ENCODE measurements at places on chromosomes 5 and 9.

DNA sequence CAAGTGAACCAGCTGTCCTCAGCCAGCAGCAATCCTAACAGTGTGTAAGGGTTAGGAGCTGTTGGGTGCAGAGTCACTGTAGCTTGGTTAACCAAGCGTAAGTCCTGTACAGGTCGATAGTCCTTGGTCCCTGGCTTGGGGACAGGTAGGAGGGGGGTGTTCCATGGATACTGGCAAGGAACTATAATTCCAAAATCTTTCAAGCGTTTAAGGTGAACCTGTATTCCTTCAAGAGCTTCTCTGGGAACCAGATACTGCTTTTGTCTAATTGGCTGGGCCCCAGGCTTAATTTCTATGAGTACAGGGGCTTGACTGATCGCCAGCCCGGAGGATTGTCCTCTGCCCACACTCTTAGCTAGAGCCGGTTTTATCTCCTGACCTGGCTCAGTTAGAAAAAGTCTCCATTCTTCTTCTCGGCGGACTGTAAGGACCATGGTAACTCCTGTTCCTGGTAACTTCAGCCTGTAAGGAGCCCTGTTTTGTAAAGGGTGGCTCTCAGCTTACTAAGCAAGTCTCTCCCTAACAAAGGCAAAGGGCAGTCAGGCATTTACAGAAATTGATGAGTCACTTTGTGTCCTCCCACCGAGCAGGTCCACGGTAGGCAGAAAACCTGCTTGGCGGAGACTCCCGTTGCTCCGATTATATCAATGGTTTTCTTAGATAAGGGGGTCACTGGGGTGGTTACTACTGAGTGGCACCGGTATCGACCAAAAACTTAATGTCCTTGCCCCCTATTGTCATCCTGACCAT is 6.0 kb upstream of the ZNF354C start:
- no peak for DNase-seq

GRCh38 chr9:136835932-136836904 is 6.1 kb upstream of the AJM1 start:
- no peak for DNase-seq

- peak; percentile 51 for DNase-seq
Observed at GRCh38 chr5:170603578-170604565, 100.1 kb downstream of the KCNIP1 start.

DNA sequence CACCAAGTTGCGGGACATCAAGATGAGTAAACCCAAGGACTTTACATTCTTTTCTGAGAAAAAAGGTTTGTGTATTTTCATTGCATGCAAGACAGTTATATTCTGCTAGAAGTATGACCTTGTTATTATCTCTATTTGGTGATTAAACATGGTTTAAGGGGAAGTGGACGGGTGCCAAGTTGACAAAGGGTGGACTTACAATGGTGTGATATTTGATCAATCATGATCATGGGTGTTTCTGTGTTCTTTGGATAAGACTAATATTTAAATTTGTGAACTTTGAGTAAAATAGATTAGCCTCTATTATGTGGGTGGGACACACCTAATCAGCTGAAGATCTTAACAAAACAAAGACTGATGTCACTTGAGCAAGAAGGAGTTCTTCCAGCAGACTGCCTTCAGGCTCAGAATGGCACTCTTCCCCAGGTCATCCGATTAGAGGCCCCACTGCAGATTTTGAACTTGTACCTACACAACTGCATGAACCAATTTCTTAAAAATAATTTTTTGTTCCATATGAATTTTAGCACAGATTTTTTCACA is 782.9 kb downstream of the CDH12 start:
- peak; percentile 32 for DNase-seq

- no peak for DNase-seq
Observed at GRCh38 chr9:37944266-37944650, 40.3 kb upstream of the SLC25A51 start.

- DNase-seq, result no peak
Observed at GRCh38 chr5:67196537-67197059, at the start of gene CD180. Gene CD180 (minus strand): TSS chr5:67196799. CDS start chr5:67196641, 158 bp downstream.

DNA sequence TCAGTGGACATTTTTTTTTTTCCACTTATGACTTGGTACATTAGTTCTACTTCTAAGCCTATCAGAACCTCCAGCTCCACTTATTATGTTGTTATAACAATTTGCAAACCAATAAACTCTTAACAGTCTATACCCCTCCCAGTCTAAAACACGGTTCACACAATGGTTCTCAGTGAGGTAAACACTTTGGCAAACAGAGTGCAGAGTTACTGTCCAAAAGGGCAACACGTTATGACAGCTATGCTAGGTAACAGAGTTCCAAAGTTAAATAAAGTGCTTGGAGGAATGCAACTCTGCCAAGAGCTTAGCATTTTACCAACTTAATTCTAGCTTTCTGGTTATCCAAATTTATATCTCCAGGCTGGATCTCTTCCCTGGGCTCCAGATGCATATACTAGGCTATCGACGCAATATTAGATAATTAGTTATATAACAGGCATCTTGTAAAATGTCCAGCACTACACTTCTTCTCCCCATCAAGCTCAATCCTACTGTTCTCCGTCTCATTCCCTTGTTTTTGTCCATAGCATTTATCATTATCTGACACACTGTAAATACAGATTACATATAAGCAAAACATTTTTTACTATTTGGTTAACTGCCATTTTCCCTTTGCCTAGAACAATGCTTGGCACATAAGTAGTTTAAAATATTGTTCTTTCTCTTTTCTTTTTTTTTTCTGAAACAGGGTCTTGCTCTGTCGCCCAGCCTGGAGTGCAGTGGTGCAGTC is 14.3 kb downstream of the FNBP1 start:
- no peak for DNase-seq

DNA sequence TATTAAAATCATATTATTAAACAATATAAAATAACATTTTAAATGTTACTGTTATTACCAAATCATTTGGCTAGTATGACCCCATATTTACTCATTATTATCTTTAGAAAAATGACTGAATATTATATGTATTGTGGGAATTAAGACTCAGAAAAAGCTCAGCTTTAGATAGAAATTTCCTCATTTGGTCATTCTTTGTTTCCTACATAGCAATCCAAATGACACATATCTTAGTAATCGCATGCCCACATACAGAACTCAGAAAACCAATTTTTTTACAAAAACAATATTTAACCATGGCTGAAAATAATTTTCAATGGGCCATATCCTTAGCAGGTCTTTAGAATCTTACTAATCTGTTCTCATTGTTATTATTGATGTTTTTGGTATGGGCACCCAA is 53.8 kb upstream of the TSLP start:
- no peak for DNase-seq

DNA sequence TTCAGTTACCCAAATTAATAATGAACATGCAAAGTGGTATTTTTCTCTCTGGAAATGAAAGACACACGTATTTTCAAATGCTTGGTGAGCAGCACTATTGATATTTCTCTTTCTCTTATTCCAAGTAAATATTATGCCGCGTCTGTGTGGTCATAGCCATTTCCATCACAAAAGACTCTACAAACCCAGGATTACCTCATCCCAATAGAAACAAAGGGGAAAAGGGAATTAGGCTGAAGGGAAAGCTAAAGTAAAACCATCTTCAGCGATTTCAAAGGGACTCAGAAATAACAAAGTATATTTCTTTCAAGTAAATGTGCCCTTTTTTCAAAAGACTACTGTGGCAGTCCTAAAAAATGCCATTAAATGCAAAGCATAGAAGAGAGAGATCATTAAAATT is 62.0 kb upstream of the FST start:
- DNase-seq, result no peak

- no peak for DNase-seq
Observed at GRCh38 chr5:88845081-88845697, 37.8 kb downstream of the MEF2C start.

- no peak for DNase-seq
Observed at GRCh38 chr9:108654566-108654965, 201.2 kb downstream of the ACTL7B start.

DNA sequence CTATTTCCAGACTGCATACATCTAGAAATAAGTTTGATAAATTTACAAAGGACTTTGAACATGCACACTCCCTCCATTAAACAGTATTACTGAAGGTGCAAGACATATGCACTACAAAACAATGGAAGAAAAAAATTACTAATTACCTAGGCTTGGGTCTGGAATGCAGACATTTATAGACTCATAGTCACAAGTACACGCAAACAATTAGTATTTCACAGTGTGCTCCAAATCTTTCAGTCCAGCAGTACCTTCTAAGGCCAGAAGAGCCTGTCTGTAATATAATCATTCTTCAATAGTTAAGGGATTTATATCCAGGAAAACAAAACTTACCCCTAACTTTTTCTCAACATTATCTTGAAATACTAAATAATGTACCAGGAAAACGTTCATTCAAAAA is 11.2 kb downstream of the RICTOR start:
- DNase-seq, result no peak

DNA sequence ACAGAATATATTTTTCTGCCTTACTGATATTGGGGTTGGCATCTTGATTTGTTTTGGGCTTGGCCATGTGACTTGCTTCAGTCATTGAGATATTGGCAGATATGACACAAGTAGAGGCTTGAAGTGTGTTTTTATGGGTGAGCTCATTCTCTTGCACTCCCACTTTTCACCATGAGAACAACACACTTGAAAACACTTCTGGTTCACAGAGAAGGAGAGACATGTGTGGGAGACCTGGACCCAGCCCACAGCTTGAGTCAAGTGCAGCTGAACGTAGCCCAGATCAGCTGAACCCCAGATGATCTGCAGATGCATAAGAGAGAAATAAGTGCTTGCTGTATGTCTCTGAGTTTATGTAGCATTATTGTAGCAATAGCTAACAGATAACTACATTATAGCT is 155.4 kb downstream of the SEMA6A start:
- DNase-seq, result no peak

GRCh38 chr5:77390221-77390620 is 101.9 kb downstream of the WDR41 start:
- DNase-seq, result no peak

DNA sequence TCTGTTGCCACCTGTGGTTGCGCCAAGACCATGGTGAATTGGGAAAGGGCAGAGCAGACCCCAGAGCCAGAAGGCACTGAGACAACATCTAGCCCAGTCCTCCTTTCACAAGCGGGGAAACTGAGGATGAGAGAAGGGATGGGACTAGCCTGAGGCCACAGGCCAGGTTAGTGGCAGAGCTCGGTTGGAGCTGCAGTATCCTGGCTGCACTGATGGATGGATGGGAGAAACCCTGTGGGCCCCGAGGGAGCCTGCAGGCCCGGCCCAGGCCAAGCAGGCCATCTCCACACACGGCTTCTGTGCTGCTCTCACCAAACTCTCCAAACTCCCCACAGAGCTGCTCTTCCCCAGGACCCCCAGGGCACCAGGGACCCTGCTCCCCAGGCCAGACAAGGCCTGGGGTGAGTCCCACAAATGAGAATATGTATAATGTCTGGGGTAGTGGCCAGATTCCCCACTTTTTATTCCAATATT is 60.2 kb downstream of the TSTD2 start:
- DNase-seq, result no peak

GRCh38 chr5:64952951-64953673 is 184.4 kb downstream of the CWC27 start:
- no peak for DNase-seq

DNA sequence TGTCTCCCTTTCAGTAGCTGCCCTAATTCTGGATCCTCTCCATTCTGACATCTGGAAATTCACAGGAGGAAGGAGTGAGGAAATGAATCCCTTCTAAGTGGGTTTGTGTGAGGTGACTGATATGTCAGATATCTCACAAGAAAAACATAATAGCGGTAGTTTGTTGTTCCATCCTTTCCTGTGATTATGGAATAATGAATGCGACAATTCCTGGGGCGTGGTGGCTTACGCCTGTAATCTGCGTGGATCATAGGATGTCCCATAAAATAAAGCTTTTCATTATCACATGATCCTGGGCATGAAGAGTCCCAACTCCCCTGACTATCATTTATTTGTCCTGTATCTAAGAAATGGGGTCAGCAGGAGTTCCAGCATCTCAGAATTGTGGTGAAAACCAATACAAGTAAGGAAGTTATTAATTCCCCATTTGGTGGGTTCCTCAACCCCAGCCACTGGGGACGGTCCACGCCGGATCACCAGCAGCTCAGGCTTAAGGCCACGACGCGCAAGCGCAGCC is 375 bp upstream of the C5orf24 start:
- no peak for DNase-seq

- no peak for DNase-seq
Observed at GRCh38 chr5:115389034-115389798, 92.8 kb upstream of the CCDC112 start.

- peak; percentile 32 for DNase-seq
Observed at GRCh38 chr9:133609311-133610098, at the start of gene FAM163B. Gene FAM163B (minus strand): TSS chr9:133609389. CDS start chr9:133580223, 29,166 bp downstream.

- DNase-seq, result no peak
Observed at GRCh38 chr5:88734983-88735382, 148.0 kb downstream of the MEF2C start.

DNA sequence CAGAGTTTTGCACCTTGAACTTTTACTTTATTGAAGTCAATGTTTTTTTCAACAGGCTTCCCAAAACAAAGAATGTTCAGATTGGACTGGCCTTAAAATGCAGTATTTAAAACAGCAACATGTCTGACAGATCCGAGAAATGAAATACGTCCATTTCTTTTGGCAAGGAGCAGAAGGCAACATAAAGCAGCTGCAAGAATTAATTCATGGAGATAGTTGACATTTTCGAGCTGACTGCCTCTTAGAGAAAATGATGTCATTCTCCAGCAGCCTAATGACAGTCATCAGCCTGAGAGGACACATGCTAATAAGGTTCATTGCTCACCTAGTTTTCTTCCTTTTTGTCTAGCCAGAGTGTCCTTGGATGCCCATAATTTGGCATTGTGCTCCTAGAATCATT is 232.2 kb upstream of the SEMA6A start:
- DNase-seq, result no peak

GRCh38 chr5:66807743-66808142 is 211.6 kb downstream of the MAST4 start:
- peak; percentile 6 for DNase-seq

DNA sequence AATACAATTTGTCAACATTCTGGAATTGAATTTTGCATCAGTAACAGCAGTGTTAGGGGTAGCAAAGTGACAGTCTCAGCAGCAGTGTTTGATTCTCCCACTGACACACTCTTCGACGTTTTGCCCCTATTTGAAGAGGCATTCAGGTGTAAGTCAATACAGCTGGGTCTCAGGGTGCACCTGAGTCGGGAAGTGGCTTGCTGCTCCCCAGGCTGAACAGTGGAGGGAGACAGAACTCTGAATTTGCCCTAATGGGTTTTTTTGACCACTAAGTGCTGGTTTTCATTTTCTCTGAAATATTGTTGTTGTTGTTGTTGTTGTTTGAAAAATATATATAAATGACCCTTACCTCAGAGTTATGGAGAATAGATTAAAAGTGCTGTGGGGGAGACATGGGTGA is 223.2 kb downstream of the TLR4 start:
- DNase-seq, result peak; percentile 8

DNA sequence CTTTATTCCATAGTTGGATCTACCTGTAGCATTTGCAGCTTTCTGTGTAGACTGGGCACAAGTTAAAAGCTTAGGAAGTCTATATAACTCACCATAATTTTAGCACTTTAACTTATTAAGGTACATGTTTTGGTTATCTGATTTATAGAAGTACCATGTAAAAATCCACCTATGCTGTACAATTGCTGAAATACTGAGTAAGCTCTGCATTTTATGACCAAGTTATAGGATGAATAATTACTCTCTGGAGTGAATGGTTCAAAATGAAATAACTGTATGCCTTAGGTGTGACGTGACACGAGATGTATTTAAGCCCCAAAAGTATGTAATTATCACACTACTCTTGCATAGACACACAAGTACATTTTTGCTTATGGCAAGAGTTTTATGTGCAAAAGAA is 22.1 kb downstream of the ZSWIM6 start:
- no peak for DNase-seq

GRCh38 chr5:54275361-54275760 is 35.0 kb downstream of the ARL15 start:
- DNase-seq, result no peak

- DNase-seq, result no peak
Observed at GRCh38 chr9:15433661-15434060, 11.0 kb downstream of the SNAPC3 start.

Data from NCI-H1092 treated with DMSO at 0.1 percent for 48 hours (cell line).